T-cell (primary cell): ENCODE measurements at places on chromosomes 3 and 15.

DNA sequence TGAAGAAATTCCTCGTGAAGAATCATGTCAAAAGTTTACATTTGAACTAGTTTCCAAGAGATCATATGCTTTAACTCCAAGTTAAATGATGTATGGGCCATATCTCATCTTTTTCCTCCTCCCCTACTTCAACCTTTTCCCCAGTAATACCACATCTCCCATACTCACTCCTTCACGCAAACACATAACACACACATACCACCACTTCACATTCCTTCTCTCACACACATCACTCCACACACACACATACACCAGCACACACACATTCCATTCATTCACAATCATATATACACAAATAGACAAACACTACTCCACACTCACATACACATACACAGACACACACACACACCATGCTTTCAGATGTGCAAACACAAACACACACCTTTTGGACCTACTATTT lies 769.0 kb upstream of the NR2F2 start:
- DNase-seq: no peak

- DNase-seq: no peak
These were observed 150.7 kb downstream of the FNDC3B start for GRCh38 chr3:172189987-172190603.

DNA sequence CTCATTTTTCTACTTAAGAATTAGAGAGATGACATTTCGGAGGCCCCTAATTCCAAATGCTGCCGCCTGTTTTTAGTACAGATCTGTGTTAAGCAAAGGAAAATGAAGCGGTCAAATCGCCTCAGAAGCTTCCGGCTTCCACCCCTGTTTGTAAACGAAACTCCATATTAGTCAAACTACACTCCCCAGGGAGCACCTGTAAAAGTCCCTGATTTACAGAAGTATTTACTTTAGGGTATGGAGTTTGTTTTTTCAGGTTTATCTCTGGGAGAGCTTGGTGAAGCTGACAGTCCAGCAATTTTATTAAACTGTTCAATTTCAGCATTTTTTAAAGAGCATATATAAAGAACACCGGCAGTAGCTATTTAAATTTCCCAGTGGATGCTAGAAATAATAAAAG lies 319.8 kb downstream of the FHIT start:
- DNase-seq: no peak

GRCh38 chr3:121759541-121760202 lies 10.1 kb upstream of the GOLGB1 start:
- no peak for DNase-seq

GRCh38 chr3:148950806-148951205 lies 40.5 kb upstream of the GYG1 start:
- DNase-seq: no peak

DNA sequence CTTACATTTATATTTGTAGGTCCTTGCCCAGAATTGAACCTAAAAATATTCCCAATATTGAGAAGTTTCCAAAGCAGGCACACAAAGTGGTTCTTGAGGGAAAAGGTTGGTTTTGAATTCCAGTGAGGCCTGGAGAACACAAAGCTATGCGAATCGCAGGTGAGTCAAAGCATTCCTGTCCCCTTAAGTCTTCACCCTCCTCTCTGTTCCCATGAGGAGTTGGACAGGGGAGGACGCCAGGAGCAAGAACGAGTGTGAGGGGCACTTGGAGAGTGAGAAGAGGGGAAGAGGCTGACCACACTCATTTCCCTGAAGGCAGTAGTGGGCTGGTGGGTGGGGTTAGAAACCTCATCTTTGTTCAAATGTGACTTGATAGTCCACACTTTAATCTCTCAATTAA lies 185.8 kb upstream of the EOMES start:
- DNase-seq: no peak

DNA sequence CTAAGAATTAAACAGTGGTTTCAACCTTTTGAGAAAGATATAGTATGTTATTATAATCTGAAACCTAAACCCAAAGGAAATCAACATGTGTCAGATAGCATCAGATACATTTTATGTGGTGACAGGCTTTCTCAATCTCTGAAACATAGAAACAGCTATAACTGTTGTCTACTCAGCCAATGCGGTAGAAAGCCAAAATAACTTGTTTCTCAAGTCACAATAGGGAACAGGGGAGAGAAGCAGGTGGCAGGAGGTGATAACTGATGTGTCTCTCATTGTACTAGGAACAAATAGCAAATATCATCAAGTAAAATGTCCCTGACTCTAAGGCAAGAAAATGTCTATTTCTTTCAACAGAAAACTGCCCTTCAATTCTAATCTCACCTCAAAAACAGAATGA lies 38.6 kb downstream of the DENND6A start:
- no peak for DNase-seq

- DNase-seq: peak; percentile 47
These were observed 8.0 kb upstream of the FAM107A start for GRCh38 chr3:58585005-58585786.

- no peak for DNase-seq
These were observed 59.8 kb downstream of the GLDN start for GRCh38 chr15:51401051-51401780.

DNA sequence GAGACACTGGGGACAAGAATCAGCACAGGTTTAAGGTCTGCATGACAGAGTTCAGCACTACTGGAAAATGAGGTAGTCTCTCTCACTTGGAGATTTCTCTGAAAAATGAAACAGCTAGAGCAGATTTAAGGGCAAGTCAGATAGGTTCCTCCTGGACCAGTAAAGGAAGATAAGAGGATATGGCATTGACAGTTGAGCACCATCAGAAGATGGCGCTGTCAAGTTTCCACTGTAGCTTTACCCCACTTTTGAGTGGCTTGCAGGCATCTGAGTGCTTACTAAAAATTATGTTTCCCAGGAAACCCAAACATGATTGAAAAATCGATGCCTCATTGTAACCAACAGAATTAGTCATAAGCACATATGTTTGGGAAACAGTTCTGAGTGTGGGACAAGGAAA lies 407.2 kb upstream of the UBE2E2 start:
- no peak for DNase-seq

- DNase-seq: no peak
These were observed 15.5 kb downstream of the ZNF774 start for GRCh38 chr15:90367576-90367975.

DNA sequence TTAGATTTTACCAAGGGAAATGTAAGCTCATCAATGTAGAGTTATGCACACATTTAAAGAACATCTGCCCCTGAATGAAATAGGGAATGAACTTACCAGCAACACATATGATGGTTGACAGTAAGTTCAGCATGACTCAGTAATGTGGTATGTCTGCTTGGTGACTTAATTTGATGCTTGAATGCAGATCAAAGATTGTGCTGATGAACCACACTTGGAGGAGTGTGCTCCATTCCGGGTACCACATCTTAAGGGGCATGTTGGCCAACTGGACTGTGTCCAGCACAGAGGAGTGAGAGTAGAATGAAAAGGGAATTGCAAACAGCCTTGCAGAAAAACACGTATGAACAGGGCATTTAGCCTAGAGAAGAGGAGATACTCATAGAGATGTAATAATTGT lies 171.0 kb upstream of the RARB start:
- DNase-seq: no peak

- DNase-seq: no peak
These were observed 451.3 kb downstream of the EPHA3 start for GRCh38 chr3:89558711-89559110.

- DNase-seq: no peak
These were observed 30.7 kb downstream of the LPP start for GRCh38 chr3:188184649-188185048.
